ENCODE measurements at places on chromosomes 11 and 22.

DNA sequence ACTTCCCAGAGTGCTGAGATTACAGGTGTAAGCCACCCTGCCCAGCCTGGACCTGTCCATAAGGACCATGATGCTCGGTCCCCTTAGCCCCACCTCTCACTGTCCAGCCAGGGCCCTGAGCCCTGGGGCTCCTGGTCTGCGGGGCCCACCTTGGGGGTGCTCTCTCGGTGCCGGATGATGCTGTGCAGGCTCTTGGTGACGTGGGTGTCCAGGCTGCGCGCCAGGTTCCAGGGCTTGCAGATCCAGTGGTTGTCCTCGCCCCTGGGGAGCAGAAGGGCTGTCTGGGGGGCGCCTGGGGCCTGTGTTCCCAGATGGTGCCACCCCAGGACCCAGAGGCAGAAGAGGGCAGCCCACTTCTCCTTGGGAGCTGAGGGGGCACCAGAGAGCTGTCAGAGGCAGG, 13.4 kb downstream of the TTLL12 start:
- DNase-seq = no peak

GRCh38 chr11:71236836-71237475, 15.4 kb downstream of the SHANK2 start:
- DNase-seq = peak; percentile 26

- DNase-seq = no peak
Measured at GRCh38 chr11:70251659-70252321, 18.7 kb upstream of the PPFIA1 start.

GRCh38 chr22:39999144-39999757, 4.5 kb downstream of the FAM83F start:
- DNase-seq = no peak

GRCh38 chr22:38031491-38031890, 25.7 kb upstream of the PICK1 start:
- DNase-seq = no peak

DNA sequence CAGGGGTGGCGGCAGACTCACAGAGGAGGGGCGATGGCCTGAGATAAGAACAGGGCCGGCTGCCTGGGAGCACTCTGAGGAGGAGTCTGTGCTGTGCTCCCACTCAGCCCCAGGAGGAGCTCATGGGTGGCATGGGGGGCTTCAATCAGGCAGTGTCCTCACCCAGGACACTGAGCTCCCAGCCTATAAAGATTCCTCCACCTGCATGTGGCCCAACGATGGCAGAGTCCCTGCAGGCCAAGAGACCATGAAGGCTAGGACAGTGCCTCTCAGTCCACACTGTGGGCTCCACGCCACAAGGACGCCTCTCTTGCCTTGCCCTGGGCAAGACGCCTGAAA, 1.9 kb downstream of the CST6 start:
- DNase-seq = no peak

DNA sequence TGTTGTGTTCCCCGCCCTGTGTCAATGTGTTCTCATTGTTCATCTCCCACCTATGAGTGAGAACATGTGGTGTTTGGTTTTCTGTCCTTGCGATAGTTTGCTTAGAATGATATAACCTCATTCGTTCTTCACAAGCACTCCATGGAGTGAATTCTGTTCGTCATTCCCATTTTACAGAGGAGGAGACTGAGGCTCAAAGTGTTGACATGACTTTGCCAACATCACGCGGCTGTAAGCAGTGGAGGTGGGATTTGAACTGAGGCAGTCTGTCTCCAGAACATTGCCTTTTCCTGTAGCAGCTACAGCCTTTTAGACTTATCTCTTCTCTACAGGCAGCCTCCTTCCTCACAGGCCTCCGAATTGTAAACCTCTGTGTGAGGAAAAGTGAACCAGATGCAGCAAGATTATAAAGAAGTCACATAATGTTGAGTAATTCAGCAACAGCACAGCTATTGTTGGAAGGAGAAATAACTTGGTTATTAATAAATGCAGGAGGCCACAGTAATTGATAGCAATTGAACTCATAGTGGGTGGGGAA, 74.6 kb downstream of the MYO18B start:
- DNase-seq = no peak

DNA sequence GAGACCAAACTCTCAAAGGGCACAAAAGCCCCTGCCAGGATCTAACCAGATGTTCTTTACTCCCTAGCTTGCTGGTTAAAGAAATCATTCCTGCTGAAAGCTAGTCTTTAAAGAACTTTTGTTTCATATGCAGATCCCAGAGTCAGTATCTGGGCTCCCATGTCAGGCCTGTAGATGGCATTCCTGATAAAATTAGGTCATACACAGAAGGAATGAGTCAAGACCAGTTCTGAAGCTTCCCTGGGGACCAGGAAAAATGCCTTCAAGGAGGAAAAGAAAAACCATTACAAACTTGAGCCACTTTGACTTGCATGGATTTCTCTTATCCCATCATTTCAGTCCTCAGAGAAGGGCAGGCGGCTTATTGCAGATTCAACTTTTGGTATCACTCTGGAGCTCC, 5.9 kb downstream of the DBX1 start:
- no peak for DNase-seq

DNA sequence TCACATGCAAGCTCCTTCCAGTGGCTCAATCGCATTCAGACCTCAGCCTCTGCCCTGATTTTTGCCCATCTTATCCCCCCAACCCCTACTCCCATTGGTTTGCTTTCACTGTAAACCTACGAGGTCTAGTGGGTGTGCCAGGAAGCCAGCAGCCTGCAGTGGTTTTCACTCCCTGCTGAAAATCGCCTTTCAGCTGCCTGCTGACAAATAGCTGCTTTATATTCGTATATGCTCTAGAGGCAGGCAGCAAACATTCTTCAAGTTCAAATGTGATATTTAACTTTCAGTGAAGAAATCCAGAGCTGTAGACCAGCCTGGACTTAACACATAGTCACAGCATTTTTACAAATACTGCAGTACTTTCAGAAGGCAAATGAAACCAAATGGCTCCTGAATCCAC, 92.8 kb upstream of the APOA1 start:
- no peak for DNase-seq

DNA sequence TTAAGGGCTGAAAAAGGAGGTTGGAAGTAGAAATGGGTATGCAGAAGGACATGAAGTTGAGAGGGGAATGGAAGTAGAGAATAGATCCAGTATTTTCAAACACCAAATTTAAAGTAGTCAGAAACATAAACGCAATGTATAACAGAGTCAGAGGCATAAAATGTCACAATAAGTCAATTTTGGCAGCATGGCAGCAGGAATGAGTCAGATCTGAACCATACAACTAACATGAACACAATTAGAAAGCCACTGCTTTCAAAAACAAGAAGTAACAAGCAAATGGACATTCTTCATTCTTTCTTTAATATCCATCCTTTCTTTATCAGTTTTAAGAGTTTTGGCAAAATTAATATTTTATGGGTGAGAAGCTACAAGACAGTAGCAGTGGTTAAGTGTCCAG, 2.5 kb downstream of the CHORDC1 start:
- DNase-seq = no peak

- no peak for DNase-seq
Measured at GRCh38 chr11:47215366-47215910, 664 bp downstream of the DDB2 start.

DNA sequence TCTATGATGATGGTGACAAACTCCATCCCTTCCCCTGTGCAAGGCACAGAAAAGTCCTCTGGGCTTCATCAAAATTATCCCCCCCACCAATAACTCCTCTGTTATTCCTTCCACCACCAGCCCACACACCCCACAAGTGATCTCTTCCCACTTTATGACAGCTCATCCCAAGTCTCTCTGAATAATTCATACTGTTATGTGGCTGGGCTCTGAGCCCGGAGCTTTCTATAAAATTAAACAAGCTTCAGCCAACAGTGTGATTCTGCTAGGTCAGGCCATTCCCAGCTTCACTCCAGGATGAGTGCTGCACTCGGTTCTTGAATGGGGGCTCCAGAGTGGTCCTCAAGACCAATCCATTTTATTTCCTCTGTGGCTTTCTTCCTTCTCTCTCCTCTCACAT, 83.0 kb downstream of the INSC start:
- DNase-seq = no peak

DNA sequence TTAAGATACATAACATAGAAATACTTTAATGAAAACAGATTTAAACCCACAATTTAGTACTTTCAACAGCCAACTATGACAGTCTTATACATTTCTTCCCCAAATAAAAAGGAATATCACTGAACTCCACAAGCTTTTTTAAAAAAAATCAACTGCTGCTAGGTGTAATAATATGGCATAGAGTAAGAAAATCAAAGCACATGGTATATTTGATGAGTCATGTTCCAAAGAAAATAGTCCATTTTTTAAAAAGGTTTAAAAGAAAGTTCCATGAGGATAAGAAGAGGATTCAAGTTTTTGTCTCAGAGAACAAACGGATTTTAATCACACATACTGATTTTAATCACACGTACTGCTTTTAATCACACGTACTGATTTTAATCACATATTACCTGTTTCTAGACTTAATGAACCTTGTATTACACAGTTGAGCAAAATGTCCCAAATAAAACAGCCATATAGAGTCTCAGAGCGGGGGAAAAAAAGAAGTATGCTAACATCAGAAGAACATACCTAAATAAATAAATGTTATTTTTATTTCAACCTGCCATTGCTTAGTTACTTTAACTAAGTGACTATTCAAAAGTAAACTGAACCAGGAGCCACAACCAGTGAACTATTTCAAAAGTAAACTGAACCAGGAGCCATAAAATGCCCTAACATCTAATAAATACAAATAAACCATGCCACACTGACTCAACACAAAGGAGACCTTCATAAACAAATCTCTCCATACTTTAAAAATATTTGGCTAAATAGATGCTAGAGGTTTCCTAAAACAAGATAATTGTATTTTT, 198.4 kb downstream of the SBF2 start:
- DNase-seq = no peak

GRCh38 chr22:49302530-49302929, 525.1 kb downstream of the BRD1 start:
- DNase-seq = peak; percentile 41

- DNase-seq = peak; percentile 89
Measured at GRCh38 chr11:121575250-121575962, 122.6 kb upstream of the SORL1-AS1 start.

GRCh38 chr11:70782401-70782913, 384.1 kb downstream of the CTTN start:
- peak; percentile 44 for DNase-seq

DNA sequence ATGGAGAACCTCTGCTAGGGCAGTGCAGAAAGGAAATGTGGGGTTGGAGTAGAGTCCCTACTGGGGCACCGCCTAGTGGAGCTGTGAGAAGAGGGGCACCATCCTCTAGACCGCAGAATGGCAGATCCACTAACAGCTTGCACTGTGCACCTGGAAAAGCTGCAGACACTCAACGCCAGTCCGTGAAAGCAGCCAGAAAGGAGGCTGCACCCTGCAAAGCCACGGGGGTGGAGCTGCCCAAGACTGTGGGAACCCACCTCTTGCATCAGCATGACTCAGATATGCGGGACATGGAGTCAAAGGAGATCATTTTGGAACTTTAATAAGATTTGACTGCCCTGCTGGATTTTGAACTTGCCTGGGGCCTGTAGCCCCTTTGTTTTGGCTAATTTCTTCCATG, 8.7 kb downstream of the TSKU start:
- no peak for DNase-seq

- DNase-seq = no peak
Measured at GRCh38 chr11:17230867-17231851, 23.4 kb upstream of the PIK3C2A start.

DNA sequence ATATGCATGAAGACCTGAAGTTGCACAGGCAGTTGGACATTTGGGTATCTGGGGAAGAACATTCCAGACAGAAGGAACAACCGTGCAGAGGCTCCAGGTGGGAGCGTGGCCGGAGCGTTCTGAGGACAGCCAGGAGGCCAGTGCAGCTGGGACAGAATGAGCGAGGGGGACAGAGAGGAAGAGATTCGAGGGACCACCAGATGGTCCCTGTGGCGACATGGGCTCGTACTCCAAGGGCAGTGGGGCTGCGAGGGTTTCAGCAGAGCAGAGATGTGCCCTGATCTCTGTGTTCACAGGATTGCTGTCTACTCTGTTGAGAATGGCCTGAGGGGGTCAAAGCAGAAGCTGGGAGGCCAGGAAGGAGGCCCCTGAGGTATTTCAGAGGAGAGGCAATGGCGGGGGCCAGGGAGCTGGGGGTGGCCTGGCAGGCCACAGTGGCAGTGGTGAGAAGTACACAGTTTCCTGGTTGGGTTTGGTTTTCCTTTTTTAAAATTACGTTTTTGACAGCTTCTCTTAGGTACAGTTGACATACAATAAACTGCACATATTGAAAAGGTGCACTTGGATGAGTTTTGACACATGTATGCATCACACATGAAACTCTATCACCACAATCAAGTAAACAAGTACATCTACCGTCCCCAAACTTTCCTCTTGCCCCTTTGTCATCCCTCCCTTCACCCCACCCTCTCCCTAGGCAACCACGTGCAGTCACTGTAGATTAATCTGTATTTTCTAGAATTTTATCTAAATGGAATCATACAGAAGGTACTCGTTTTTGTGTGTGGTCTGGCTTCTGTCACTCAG, 24.8 kb upstream of the SOX10 start:
- no peak for DNase-seq

DNA sequence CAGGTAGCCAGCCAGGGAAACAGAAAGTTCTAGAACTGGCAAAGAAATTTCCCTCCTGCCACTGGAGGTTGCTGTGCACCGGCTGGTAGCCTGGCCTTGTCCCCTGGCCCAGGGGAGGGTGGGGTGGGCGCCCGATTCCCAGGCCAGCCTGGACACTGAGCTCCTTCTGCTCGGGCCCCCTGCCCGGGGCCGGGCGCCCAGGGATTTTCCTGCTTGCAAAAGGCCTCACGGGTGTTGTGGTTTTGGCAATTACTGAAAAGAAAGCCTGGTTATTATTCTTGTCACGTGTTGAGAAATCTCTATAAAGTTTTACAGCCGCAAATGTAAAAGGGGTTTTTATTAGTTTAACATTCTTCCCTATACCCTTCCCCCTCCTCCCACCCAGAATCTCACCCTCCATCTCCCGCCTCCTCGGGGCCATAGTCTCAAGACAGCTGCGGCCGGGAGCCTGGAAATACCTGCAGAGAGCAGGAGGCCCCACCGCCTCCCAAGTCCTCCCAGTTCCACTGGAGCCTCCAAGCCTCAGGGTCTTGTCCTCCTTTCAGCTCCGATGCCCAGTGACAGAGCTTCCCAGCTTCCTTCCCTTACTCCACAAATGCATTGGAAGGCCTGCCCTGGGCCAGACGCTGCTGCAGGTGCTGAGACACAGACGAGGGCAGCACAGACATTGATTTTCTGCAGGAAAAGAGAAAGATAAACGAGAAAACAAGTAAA, 1515.6 kb downstream of the TBC1D22A start:
- no peak for DNase-seq

DNA sequence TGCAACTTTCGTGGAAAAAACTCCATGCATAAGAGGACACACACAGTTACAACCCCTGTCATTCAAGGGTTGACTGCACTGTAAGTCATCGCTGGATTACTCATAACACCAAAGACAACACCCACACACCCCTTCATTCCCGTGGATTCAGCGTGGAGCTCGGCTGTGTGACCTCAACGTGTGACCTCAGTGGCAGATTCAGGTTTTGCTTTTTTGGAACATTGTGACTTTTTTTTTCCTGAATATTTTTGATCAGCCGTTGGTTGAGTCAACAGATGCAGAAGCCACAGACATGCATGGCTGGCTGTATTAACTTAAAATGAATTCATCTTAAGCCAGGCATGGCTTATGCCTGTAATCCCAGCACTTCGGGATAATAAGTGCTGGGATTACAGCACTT, 19.7 kb upstream of the MUC5AC start:
- DNase-seq = no peak
